CD4-positive, alpha-beta T cell (primary cell): ENCODE measurements at places on chromosomes 16 and 17.
A peak's percentile ranks its signal among the peaks of the same experiment; 100 is the strongest.

DNA sequence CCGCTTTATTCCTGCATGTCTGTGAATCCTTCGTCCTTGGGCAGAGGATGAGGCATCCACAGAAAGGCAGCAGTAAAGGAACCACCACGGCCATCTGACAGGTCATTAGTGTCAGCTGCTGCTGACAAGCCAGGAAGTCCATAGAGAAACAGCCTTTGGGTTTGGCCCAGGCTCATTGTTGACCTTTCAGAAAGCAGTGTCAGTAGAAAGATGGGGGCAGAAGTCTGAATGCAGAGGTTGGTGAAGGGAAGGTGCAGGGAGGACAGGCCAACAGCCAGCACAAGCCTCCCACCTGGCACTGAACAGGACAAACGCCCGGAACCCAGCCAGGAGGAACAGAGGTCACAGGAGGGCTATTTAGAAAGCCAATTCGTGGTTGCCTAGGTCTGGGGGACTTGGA lies 105.8 kb downstream of the VAT1L start:
- H3K36me3 ChIP-seq, result no peaks in the 10 kb centered on the region
- DNase-seq, result no peak
- H3K4me3 ChIP-seq, result no peak overlapping the region

- peaks cover 3% of the 10 kb centered on the region for H3K4me1 ChIP-seq
- H3K36me3 ChIP-seq, result no peaks in the 10 kb centered on the region
- no peak overlapping the region for H3K4me3 ChIP-seq
These were observed 26.8 kb downstream of the ITGAM start for GRCh38 chr16:31286421-31287032.

- H3K27ac ChIP-seq, result peak overlapping the region; percentile 40
- H3K36me3 ChIP-seq, result peaks cover 63% of the 10 kb centered on the region
- peaks cover 76% of the 10 kb centered on the region for H3K4me1 ChIP-seq
- no peak for DNase-seq
These were observed 4.2 kb downstream of the CSNK1D start for GRCh38 chr17:82269138-82269881.

- no peaks in the 10 kb centered on the region for H3K4me1 ChIP-seq
- H3K36me3 ChIP-seq, result no peaks in the 10 kb centered on the region
- no peak overlapping the region for H3K4me3 ChIP-seq
- no peak for DNase-seq
These were observed 157.0 kb downstream of the CCDC182 start for GRCh38 chr17:57588086-57588485.

- no peak overlapping the region for H3K27ac ChIP-seq
- H3K4me3 ChIP-seq, result no peak overlapping the region
- no peaks in the 10 kb centered on the region for H3K27me3 ChIP-seq
- peaks cover 32% of the 10 kb centered on the region for H3K4me1 ChIP-seq
These were observed 6.7 kb upstream of the KRT31 start for GRCh38 chr17:41404024-41404671.

DNA sequence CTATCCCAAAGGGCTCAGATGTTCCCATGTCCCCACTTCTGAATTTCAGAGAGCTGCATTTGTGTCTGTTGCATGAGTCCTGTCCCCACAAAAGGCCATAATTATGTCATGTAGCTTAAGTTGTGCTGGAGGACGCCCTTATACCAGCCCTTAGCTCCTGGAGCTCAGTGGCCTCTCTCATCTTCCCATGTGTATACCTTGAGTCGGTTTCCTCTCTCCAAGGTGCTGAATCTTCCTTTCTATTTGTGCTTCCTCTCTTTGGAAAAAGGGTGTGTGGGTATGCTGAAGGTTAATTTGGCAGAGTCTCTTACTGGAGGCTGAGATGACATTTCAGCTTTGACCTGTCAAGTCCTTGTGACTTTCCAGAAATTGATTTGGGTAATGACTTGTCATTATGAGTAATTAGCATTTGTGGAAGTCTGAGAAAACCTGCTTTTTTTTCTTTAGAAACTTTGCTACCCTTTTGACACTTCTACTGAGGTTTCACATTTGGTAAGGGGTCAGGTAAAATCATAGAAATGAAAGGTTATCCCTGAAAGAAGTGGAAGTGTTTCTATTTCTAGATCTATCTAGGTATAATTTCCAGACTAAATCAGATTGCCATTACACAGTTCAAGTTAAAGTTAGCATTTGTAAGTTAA lies 185.4 kb downstream of the ABCC12 start:
- H3K4me3 ChIP-seq, result no peak overlapping the region
- H3K36me3 ChIP-seq, result no peaks in the 10 kb centered on the region
- H3K4me1 ChIP-seq, result no peaks in the 10 kb centered on the region
- H3K27me3 ChIP-seq, result no peaks in the 10 kb centered on the region

DNA sequence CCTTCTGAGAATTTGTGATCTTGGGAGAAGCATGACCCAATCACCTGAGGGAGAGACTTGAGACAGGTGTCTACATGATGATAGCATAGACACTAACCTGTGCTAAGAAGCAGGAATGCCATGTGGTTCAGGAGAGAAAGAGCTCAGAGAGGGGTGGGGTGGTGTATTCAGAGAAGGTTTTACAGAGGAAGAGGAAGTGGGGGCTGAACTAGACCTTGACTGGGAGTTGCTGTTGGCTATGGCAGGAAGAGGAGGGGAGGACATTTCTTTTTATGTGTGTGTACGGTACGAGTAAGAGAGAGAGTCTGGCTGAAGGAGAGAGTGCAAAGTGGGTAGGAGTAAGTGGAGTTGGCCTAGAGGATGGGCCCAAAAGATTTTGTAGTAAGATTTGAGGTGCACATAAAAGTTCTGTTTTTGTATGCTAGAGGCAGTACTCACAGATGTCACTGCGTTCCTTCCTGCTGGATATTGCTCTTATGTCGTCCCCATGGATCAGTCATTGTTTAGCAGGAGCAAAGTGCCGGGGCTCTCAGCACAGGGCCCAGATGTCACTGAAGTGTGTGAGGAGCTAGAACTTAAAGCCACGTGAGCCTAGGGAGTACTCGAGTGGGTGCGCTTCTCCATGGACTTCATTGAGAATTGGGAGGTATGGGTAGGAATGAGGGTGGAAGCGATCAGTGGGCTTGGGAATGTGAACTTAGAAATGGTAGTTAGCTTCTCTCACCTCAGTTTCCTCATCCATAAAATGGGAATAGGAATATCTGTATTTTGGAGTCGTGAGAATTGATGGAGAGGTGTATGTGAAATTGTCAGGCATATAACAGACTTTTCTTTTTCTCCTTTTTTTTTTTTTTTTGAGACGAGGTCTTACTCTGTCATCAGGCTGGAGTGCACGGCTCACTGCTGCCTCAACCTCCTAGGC lies 22.1 kb downstream of the SLC7A6 start:
- H3K27ac ChIP-seq, result peak overlapping the region; percentile 80
- H3K27me3 ChIP-seq, result no peaks in the 10 kb centered on the region
- no peak for DNase-seq
- peaks cover 100% of the 10 kb centered on the region for H3K4me1 ChIP-seq
- H3K36me3 ChIP-seq, result peaks cover 40% of the 10 kb centered on the region

DNA sequence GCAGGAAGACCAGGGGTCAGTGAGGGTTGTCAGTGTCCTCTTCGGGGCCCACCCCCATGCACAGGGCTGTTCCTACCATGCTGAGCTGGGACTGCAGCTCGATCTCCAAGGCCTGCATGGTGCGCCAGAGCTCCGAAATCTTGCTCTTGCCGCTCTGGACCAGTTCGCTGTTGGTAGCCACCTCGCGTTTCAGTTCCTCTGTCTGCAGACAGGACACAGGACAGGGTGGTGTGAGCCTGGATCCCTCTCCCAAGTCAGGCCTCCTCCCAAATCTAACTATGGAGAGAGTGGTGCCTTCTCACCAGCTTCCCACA lies 90.9 kb downstream of the GOSR1 start:
- no peak overlapping the region for H3K4me3 ChIP-seq
- no peaks in the 10 kb centered on the region for H3K36me3 ChIP-seq
- no peaks in the 10 kb centered on the region for H3K4me1 ChIP-seq
- H3K27ac ChIP-seq, result no peak overlapping the region

DNA sequence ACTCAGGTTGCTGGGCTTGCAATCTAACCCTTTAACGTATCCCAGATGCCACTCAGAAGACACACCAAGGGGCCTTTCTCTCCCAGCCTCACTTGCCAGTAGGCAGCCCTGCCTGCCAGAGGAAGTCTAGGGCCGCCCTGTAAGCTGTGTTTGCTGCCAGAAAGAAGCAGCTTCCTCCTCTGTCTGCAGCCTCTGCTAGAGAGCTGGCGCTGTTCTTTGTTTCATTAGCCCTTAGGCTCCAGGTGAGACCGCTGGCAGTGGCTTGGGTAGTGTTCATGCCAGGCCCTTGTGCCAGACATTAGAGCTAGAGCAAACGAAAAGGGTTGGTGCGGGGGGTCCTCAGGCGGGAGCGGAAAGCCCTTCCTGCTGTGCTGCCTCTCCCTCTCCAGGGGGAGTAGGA lies 8.9 kb downstream of the CTRL start:
- no peak overlapping the region for H3K4me3 ChIP-seq
- H3K4me1 ChIP-seq, result peaks cover 4% of the 10 kb centered on the region
- H3K36me3 ChIP-seq, result peaks cover 43% of the 10 kb centered on the region
- no peak overlapping the region for H3K27ac ChIP-seq

GRCh38 chr16:74725651-74726455 lies 25.2 kb upstream of the MLKL start:
- no peak for DNase-seq
- peaks cover 8% of the 10 kb centered on the region for H3K4me1 ChIP-seq
- H3K36me3 ChIP-seq, result no peaks in the 10 kb centered on the region
- H3K27ac ChIP-seq, result no peak overlapping the region
- H3K4me3 ChIP-seq, result no peak overlapping the region

DNA sequence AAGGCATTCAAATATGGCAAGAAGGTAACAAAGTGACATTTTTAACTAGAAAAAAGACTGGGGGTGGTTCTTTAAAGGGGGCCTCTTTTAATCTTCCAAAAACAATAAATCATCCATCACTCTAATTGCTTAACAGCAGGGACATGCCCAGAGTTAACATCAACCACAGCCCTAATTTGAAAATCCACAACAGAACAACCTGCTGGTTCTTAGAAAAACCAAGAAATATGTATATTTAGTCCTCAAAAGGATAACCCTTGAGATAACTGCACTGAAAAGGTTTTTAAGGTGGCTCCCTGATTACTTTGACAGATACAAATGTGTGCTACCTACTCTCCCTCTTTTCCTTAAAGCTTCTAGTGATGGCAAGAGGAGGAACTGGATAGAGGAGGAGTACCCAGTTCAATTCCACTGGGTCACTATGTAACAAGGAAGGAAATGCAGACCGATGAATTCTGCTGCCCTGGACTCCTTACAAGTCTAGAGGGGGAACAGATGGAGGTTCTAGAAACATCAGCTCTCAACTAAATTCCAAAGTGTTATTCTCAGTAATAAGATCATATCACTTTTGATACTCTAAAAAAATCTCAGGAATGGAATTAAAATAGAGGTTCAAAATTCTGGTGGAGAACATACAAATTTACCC lies 54.3 kb downstream of the N4BP1 start:
- no peak overlapping the region for H3K27ac ChIP-seq
- no peaks in the 10 kb centered on the region for H3K27me3 ChIP-seq
- H3K4me3 ChIP-seq, result no peak overlapping the region

- no peak for DNase-seq
- H3K36me3 ChIP-seq, result no peaks in the 10 kb centered on the region
- H3K27ac ChIP-seq, result no peak overlapping the region
- no peak overlapping the region for H3K4me3 ChIP-seq
- H3K27me3 ChIP-seq, result peaks cover 9% of the 10 kb centered on the region
- H3K4me1 ChIP-seq, result no peaks in the 10 kb centered on the region
These were observed 14.6 kb upstream of the TMEM92 start for GRCh38 chr17:50259477-50260324.
